ENCODE measurements at places on chromosomes 11 and 22. TPM values are rescaled to one million over a fixed set of nuclear protein-coding genes. Genes with fewer than 3 reads are reported as not detected.
A peak's percentile ranks its signal among the peaks of the same experiment; 100 is the strongest.

Gene RTN4RL2
- not detected for total RNA-seq

Gene SAA1
- not detected for total RNA-seq

- DNase-seq: no peak
Observed at GRCh38 chr22:35400501-35400790, 506 bp downstream of the MCM5 start.

DNA sequence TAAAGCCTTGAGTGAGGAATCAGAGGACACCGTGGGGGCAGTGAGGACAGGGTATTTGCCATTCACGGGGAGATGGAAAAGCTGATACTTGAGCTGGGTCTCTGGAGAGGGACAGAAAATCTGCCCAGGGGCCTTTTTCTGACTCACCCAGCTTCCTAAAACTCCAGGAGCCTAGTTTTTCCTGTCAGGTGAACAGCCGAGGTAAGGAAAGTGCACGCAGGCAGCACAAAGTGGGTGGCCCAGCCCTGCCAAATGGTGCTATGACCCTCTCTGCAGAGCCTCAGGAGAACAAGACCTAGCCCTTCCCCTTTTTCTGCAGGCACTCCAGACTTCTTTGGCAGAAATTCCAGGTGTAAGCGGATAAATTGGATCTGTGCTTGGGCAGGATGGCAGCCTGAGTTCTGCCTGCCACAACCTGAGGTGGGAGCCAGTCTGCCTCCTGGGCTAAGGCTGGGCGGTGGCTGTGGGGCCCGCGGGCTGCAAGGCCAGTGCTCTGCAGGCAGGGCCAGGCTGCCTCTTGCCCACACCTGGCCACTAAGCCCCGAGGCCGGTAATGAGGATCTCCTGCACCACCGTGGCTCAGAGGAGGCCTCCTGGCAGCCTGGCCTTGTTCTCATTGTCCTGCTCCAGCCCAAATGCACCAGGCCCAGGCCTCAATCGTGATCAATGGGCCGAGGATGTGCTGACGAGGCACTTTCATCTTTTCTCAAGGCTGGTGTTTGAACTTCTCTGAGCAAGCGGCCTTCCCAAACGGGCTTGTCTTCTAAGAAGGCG, 72.9 kb upstream of the LMO1 start:
- peak; percentile 17 for DNase-seq

DNA sequence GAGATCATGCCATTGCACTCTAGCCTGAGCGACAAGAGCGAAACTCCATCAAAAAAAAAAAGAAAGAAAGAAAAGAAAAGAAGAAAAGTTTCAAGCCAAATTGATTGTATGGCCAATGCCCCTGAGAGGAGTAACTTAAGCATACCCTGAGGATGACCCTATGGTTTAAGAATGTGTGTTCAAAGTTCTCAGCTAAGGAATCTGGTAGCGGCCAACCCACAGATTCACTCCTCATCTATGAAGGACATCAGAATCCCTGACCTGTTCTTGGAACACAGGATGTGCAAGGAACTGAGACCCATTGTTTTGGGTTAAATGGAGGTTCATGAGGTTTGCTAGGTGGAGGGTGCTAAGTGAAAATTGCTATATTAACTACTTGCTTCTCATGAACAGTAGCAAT, 18.1 kb downstream of the IZUMO1R start:
- DNase-seq: no peak

DNA sequence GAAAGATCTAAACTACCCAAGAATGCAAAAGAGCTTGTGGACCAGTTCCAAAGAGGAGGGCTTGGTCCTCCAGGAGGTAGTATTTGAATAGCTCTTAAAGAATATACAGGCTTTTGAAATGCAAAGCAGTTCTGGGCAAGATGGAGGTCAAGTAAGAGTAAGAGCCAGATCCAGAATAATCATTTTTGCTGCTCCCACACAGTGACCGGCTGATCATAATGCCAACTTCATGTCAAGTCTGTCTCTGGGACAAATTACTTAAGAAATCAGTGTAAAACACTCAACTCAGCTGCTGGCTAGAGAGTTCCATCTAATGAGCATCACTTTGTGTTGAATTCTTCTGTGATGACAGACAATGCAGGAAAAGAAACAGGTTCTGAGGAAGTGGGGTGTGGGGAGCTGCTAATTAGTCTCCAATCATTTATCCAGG, 250.9 kb upstream of the NARS2 start:
- DNase-seq: no peak

DNA sequence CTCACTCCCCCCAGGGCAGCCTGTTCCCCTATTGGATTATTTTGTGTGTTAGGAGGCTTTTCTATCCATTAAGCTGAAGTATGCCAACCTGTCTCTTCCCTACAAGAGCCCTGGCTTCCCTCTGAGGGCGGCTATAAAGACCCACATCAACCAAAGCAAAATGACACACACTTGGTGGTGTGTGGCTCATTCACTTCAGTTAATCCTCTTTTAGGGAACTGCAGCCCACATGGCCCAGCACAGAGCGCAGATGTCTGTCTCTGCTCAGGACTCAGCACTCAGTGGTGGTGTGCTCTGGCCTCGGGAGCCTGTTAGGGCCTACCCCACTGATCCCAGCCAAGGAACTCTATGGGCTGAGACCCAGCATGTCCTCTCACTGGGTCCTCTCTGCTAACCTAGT, 32.2 kb upstream of the LRRC10B start:
- no peak for DNase-seq

DNA sequence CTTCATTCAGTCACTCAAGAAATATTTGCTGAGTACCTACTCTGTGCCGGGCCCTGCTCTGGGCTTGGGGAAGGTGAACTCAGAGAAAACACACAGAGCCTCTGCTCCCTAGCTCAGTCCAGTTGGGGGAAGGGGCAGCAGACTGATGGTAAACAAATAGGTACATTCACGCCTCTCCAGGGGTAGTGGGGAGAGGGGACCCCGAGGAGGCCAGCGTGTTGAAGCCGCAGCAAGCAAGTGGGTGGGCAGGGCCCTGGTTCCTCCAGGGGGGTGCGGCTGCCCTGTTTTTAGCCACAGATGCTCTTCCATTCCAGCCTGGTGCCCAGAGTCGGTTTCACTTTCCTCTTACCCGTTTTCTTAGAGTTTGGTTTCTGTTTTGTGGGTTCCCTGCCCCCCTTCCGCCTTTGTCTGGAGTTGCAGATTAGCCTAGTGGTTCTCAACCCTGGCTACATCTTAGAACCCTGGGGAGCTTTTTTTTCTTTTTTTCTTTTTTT, 8.7 kb downstream of the DRAP1 start:
- DNase-seq: no peak

- DNase-seq: no peak
Observed at GRCh38 chr11:96579656-96580055, 189.8 kb downstream of the JRKL start.

- DNase-seq: no peak
Observed at GRCh38 chr11:20008871-20009644, 151.2 kb downstream of the DBX1 start.

DNA sequence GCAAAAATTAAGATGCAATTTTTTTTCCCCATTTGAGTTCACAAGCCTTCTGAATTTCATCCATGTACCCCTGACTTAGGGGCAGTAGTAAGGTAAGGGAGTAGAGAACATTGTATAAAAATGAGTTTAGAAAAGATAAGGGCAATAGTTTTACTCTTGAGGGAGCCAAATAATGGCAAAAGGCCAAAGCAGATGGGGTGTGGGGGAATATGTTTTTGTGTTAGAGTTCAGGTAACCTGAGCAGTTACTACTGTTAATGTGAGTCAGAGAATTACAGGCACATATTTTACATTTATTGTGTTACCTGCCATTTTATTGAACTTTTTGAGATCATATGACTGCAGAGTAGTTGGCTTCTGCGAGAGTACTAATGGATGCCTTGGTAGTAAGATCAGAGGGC, 3.1 kb downstream of the EED start:
- DNase-seq: no peak

DNA sequence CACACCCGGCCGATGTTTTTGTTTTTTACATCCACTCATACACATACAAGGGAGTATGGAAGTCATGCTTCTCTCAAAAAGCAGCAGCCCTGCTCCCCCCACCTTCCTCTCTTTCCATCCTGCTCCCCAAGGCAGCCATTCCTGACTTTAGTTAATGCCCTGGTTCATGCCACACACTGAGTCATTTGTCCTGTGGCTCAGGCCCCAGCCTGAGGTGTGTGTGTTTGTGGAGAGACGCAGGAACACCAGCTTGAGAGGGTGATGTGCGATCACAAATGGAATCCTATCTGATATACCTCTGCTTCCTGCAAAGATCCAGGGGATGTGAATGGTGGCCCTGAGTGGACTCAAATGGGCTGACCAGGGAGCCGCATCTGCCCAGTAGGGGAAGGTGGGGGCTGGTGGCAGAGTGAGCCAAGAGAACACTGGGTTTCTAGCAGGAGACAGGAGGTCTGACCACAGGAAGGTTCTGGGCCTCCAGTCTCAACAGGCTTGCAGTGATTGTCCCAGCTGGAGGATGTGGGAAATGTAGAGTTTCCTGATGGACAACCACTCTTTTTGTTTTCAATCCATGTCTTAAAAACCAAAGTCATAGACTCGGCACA, 86.7 kb downstream of the OSBP2 start:
- DNase-seq: no peak

GRCh38 chr11:3879967-3880542, 24.6 kb downstream of the STIM1 start:
- DNase-seq: no peak

DNA sequence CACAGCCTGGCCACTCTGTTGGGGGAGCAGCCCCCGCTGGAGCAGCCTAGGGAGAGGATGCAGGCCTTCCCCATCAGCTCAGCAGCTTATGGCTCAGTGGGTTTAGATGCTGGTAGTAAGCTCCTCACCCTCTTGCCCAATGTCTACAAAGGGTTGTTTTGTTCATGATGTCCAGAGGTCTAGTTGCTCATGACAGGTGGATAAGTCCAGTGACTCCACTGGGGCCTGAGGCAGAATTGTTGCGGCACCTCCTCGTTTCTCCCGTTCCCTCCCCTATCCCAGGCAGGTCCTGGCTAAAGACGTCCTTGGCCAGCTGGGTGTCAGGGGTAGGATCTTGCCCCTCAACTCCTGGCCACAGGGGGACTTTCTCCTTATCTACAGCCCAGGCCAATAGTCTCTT, 233.5 kb upstream of the B3GAT1 start:
- DNase-seq: no peak

DNA sequence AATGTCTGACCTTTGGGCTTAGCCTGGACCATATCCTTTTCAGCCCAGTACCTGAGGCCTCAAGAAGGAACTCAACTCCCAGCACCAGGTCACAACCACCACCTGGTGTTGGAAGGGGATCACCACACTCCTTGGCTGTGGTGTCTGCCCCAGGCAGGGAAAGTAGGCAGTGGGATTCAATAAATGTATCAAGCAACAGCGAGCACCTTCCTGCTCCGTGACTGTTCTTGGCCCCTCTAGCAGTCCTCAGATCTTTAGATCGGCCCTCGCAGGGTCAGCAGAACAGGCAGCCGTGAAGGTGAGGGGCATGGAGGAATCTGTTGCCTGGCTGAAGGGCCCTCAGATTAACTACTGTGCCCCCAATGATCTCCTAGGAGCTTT, 15.9 kb downstream of the ARFGAP2 start:
- no peak for DNase-seq

DNA sequence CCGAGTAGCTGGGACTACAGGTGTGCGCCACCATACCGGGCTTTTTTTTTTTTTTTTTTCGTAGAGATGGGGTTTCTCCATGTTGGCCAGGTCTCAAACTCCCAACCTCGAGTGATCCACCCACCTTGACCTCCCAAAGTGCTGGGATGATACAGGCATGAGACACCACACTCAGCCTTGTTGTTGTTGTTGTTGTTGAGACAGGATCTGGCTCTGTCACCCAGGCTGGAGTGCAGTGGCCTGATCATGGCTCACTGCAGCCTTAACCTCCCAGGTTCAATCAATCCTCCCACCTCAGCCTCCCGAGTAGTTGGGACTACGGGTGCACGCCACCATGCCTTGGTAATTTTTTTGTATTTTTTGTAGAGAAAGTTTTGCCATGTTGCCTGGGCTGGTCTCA, 23.4 kb upstream of the CLDN5 start:
- no peak for DNase-seq

GRCh38 chr22:29079218-29079901, 6.5 kb downstream of the KREMEN1 start:
- DNase-seq: no peak

DNA sequence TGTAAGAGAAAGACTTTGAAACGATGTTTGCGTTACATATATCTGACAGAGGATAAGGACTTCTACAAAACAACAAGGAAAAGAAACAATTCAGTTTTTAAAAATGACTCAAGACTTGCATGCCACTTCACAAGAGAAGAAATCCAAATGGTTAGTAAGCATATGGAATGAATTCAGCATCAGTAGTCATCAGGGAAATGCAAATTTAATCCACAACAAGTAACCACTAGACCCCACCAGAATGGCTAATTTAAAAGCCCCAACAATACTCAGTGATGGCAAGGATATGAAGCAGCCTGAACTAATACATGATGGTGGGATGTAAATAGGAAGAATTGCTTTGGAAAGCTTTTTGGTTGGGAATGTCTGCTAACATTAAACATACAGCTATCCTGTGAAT, 142.6 kb downstream of the ATXN10 start:
- no peak for DNase-seq

- no peak for DNase-seq
Observed at GRCh38 chr11:119572481-119573424, 149.8 kb upstream of the THY1 start.

DNA sequence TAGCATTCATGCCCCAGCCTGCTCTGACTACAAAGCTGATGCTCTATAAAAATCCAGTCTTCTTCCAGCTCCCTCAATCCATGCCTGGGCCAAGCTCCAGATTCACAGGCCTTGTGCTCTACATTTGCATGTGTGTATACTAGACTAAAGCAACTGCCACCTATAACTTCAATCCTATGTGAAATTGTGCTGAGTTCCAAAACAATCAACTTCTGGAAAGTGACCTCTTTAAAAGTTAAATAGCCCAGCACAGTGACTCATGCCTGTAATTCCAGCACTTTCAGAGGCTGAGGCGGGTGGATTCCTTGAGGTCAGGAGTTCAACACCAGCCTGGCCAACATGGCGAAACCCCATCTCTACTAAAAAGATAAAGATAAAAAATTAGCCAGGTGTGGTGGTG, 114.3 kb upstream of the ZC3H12C start:
- DNase-seq: no peak

GRCh38 chr11:121671283-121672168, 218.8 kb upstream of the SORL1-AS1 start:
- peak; percentile 90 for DNase-seq

GRCh38 chr11:123183391-123184099, 11.5 kb downstream of the CLMP start:
- DNase-seq: no peak

Data from umbilical cord (tissue), 2 donors.